ENCODE measurements at places on chromosomes 12 and 14. TPM values are rescaled to one million over a fixed set of nuclear protein-coding genes. Genes with fewer than 3 reads are reported as not detected.
A peak's percentile ranks its signal among the peaks of the same experiment; 100 is the strongest.

DNA sequence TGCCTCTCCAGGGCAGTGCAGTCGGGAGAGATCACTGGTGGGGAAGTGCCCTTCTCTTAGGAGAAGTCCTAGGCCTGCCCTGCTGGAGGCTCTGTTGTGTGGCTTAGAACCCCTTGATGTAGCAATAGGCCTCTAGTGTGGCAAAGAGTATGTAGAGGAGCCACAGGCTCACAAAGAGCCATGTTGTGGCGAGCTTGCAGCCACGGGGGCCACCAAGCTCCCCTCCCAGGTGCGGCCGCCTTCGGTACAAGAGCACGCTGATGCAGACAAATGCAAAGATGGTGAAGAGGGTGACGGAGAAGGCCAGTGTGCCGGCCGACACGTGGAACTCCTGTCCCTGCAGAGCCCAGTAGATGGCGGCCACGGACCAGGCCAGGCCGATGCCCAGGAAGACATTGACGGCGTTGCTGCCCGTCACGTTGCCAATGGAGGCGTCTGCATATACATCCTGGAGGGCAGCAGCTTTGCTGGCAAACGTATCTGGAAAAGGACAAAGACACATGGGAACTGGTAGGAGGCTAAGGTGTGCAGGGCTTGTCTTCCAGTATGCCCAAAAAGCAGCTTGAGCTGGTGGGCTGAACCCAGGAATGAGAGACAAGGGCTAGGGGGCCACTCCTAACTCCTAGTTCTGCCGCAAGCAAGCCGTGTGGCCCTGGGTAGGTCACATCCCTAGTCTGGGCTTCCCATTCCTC is 142.8 kb downstream of the SLC8A3 start:
- no peak overlapping the region for H3K4me3 ChIP-seq
- peaks cover 8% of the 10 kb centered on the region for H3K4me1 ChIP-seq
- peak; percentile 88 for DNase-seq
- no peaks in the 10 kb centered on the region for H3K27me3 ChIP-seq
- no peak overlapping the region for H3K27ac ChIP-seq

DNA sequence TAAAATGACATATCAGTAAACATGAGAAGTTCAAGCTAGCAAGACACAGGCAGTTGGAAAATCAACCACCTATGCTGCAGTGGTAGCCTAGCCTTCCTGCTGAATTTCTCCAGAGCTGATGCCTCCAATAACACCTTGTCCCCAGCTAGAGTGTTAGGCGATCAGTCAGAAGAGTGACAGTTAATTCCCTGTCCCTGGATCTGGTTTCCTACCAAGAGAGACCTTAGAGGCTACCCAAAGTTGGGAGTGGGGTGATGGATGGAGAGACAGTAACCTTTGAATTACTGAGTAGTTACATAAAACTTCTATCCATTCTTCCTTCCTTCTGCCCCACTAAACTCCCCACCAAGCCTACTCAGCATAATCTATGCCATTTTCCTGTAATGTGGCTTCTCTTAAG is 1.9 kb upstream of the ANO2 start:
- H3K4me1 ChIP-seq: peaks cover 5% of the 10 kb centered on the region
- DNase-seq: no peak
- H3K27me3 ChIP-seq: peaks cover 19% of the 10 kb centered on the region
- no peak overlapping the region for H3K27ac ChIP-seq
- peaks cover 6% of the 10 kb centered on the region for H3K36me3 ChIP-seq
- H3K4me3 ChIP-seq: no peak overlapping the region

- H3K4me1 ChIP-seq: peaks cover 16% of the 10 kb centered on the region
- H3K36me3 ChIP-seq: peaks cover 7% of the 10 kb centered on the region
- DNase-seq: no peak
These were observed 2.7 kb upstream of the LAG3 start for GRCh38 chr12:6769666-6770065.

DNA sequence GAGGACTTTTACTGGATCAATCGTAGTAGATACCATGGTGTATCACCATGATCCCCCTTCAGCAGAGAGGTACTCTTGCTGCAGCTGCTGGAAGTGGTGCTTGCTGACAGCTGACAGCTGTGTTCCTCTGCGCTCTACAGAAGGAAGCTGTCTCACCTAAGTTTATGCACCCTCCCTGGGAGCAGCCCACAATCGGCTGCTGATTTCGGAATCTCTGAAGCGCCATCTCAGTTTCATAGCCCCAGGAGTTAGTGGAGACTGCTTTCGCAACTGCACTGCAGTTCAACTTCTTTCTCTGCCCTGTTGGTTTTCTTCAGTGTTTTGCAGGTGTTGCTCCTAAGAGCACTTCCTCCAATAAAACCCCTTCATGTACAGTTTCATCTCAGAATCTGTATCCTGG is 237.9 kb downstream of the PAWR start:
- no peaks in the 10 kb centered on the region for H3K36me3 ChIP-seq
- H3K27me3 ChIP-seq: no peaks in the 10 kb centered on the region
- no peak for DNase-seq
- H3K4me1 ChIP-seq: no peaks in the 10 kb centered on the region

DNA sequence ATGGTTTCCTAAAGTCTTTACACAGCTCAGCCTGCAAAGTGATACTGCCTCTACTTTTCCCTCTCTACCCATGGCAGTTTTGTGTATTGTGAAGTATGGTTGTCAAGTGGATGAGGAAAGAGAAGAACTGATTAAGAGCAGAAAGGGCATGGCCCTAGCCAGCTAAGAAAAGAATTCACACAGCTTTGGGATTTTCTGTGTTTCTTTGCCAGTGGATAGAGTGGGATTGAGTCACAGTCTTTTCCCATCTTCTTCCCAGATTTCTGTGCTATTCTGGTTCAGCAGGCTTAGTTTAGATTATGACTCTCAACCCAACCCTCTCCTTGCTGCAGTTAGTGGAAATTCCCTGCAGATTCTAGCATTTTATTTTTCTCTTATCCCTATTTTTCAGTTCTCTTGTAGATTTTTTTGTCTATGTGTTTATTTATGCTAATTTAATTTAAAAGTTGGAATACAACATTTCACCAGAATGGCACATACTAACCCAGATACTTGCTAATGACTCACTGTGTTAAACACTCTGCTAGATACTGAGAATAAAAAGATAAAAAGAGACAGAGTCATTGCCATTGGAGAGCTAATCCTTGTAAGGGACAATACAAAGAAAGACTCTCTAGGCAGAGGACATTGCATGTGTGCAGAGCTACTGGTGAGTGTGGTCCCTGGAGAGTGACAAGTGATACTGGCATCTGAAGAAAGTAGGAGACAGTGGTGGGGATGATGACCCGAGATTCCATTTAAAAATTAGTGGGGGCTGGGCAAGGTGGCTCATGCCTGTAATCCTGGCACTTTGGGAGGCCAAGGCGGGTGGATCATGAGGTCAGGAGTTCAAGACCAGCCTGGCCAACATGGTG is 106.3 kb downstream of the ST8SIA1 start:
- no peak overlapping the region for H3K4me3 ChIP-seq
- no peak overlapping the region for H3K27ac ChIP-seq

DNA sequence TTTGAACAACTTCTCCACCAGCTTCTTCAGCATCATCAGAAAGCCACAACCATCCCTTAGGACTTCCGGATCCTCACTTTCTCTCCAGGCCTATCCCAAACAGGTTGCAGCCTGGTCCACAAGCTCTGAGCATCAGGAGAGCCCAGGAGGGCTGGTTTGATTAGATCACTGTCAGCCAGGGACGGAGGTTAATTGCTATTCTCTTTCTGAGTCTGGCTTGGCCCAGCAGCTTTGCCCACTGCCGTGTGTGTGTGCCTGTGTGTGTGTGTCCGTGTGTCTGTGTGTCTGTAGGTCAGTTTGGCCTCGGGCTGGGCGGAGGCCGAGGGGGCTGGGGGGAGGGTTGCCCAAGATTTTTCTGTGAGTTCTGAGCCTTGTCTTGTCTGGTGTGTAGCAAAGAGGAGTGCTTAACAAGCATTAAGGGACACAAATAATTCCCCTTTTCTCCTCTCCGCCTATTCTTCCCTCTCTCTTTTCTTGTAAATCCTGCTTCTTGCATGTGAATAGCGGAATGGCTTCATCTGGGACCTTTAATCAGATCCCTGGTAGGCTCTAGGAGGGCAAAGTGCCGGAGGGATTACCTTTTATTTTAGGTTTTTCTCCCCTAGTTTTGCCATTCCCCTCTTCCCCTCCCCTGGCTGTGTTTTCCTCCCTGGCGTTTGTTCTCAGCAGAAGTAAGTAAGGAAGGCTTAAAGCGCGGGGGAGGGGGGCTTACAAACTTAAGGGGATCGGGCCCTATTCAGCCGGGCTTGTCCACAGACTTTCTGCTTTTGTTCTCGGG is 138.2 kb upstream of the LHX5 start:
- peak; percentile 27 for DNase-seq
- H3K27me3 ChIP-seq: peaks cover 3% of the 10 kb centered on the region
- no peak overlapping the region for H3K27ac ChIP-seq
- no peaks in the 10 kb centered on the region for H3K36me3 ChIP-seq

DNA sequence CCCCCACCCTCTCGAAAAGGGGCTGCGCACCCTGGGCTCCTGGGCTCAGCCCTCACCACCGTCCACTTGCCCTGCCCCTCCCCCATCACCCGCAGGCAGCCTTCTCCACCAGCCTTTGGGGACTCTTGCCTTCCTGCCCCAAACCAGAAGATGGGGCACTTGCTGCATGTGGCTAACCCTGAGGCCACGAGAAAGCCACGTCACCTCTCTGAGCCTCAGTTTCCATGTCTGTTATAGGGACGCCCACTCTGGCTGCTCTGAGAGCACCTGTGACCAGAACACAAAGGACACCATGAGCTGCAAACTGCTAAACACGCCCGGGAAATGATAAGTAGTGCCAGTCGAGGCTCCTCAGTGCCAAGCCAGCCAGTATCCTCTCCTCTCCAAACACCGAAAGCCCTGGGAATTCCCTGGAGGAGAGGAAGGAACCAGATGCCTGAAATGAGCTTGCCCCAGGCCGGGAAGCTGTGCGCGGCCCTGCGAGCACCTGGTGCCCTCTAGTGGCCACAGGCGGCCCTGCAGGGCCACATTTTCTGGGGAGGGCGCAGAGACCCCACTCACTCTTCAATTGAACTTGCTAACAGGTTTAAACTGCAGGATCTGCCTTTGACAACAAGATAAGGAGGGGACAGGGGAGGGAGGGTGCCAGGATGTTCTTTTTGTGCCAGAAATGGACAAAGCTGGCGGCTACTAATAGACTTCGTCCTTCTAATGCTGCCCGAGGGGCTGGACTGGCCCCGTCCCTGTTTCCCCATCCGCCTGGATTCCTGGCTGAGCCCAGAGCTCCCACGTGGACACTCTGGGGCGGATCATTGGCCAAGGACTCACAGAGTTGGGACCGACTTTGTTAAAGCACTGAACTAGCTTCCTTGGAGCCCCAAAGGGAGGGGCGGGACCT is 10.2 kb upstream of the SERPINA9 start:
- no peaks in the 10 kb centered on the region for H3K36me3 ChIP-seq
- peak overlapping the region; percentile 52 for H3K4me3 ChIP-seq
- peaks cover 5% of the 10 kb centered on the region for H3K4me1 ChIP-seq
- peaks cover 13% of the 10 kb centered on the region for H3K27me3 ChIP-seq
- peak; percentile 82 for DNase-seq

Gene RNF212B
- not detected for total RNA-seq

Gene SDS
- total RNA-seq: not detected

Gene KRT6C
- total RNA-seq: not detected

Gene SCNN1A
- 0.74 TPM for total RNA-seq
